ENCODE measurements at places on chromosomes 6 and 20.

GRCh38 chr6:119653329-119653728, 303.8 kb upstream of the MAN1A1 start:
- DNase-seq: no peak

DNA sequence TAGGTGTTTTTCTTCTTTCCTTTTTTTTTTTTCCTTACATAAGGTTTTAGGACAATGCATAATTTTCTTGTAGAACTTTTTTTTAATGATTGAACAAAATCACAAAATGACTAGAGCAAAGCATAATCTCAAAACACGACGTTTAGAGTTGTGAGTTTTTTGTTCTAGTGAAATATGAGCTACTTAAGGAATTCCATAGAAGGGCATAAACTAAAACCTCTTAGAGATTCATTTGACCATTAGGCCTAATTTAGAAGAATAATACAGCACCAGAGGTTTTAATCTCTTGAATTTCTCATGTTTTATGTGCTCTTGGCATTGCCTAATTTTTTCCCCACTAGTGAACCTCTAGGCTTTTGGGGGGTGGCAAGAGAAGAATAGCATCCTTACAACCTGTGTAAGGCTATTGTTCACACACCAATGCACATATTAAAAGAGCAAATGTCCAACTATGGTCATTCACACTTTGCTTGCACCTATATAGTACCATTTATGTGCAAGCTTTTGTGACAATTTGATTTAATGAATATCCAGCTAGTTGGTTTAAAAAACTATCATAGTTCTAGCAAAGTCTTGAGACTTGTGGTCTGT, 44.6 kb downstream of the HMGN3 start:
- no peak for DNase-seq

DNA sequence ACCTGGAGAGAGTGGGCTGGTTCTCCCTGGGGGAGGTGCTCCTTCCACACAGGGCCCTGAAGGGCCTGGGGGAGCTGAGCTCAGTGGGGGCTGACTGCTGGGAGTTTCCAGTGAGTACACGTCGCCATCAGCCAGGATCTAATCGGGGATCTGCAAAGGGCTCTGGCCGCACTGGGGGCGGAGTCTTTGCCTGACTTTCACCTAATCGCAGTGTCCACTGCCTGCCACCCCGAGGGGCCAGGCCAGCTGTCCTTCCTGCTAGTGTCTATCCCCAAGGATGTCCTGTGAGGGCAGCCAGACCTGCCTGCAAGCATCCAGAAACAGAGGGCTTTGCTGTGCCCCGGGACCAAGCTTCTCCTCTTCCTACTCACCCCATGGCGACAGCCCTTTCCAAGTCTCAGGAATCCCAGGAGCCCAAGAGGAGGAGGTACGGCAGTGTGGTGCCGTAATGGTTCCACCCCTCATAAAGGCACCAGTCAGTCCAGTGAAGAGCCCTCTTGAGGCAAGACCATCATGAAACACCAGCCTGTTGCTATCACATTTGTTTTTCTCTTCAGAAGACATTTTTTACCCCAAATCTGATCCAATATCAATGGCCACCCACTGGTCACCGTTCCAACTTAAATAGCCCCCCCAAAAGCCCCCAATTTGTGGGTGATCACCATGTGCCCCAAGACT, 243.1 kb upstream of the ECI2 start:
- no peak for DNase-seq

DNA sequence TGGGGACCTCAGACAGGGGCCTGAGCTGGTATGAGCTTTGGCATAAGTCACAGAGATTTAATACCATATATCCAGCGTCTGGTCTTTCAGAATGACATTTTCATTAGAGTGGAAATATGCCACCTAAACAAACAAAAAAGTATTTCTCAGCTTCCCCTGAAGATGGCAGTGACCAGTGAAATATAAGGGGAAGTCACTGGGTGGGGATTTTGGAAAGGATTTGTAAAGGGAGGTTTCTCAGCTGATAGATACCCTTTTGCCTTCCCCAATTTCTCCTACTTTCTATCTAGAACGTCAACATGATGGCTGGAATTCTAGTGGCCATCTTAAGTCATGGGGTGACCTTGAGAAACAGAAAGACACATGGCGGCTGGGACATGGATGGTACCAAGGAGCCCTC, 137.7 kb upstream of the LRFN2 start:
- DNase-seq: no peak

All from activated T-cell treated with anti-CD3 and anti-CD28 coated beads for 1 hour (primary cell).